Lung (tissue), 17 donors: ENCODE measurements at places on chromosomes 11 and 22. TPM values are rescaled to one million over a fixed set of nuclear protein-coding genes. Genes with fewer than 3 reads are reported as not detected.
A peak's percentile ranks its signal among the peaks of the same experiment; 100 is the strongest.

Gene MS4A12
- not detected for total RNA-seq

Gene CATSPER1
- not detected for total RNA-seq

Gene FJX1
- 2.9 TPM for total RNA-seq

Gene SCGB1D2
- total RNA-seq, result not detected

Gene PHETA2
- total RNA-seq, result 18.1 TPM

Gene TCP11L1
- 11.5 TPM for total RNA-seq

Gene HMBS
- 31.5 TPM for total RNA-seq

Gene USP2
- total RNA-seq, result 6.5 TPM

Gene ISX
- total RNA-seq, result not detected

Gene OR51B4
- total RNA-seq, result 1.9 TPM

GRCh38 chr11:79747406-79747805, 306.6 kb upstream of the TENM4 start:
- no peaks in the 10 kb centered on the region for H3K36me3 ChIP-seq
- H3K4me3 ChIP-seq, result no peak overlapping the region
- peak; percentile 23 for DNase-seq
- no peak overlapping the region for H3K27ac ChIP-seq

GRCh38 chr22:49962012-49962750, 1.6 kb downstream of the PIM3 start:
- H3K27ac ChIP-seq, result peak overlapping the region; percentile 93
- DNase-seq, result peak; percentile 88
- H3K4me1 ChIP-seq, result peaks cover 34% of the 10 kb centered on the region
- H3K27me3 ChIP-seq, result no peaks in the 10 kb centered on the region

- DNase-seq, result peak; percentile 81
- peak overlapping the region; percentile 74 for H3K27ac ChIP-seq
- H3K4me1 ChIP-seq, result peaks cover 35% of the 10 kb centered on the region
- H3K4me3 ChIP-seq, result no peak overlapping the region
Measured at GRCh38 chr11:119373921-119374631, 7.4 kb downstream of the USP2 start.

- H3K27ac ChIP-seq, result peak overlapping the region; percentile 82
- H3K4me1 ChIP-seq, result no peaks in the 10 kb centered on the region
- H3K27me3 ChIP-seq, result no peaks in the 10 kb centered on the region
- no peak overlapping the region for H3K4me3 ChIP-seq
Measured at GRCh38 chr22:38228873-38229740, 27.3 kb downstream of the MAFF start.

- no peak overlapping the region for H3K4me3 ChIP-seq
- DNase-seq, result peak; percentile 89
- H3K27me3 ChIP-seq, result no peaks in the 10 kb centered on the region
- no peaks in the 10 kb centered on the region for H3K4me1 ChIP-seq
Measured at GRCh38 chr22:42169055-42169469, 38.5 kb upstream of the CYP2D6 start.

DNA sequence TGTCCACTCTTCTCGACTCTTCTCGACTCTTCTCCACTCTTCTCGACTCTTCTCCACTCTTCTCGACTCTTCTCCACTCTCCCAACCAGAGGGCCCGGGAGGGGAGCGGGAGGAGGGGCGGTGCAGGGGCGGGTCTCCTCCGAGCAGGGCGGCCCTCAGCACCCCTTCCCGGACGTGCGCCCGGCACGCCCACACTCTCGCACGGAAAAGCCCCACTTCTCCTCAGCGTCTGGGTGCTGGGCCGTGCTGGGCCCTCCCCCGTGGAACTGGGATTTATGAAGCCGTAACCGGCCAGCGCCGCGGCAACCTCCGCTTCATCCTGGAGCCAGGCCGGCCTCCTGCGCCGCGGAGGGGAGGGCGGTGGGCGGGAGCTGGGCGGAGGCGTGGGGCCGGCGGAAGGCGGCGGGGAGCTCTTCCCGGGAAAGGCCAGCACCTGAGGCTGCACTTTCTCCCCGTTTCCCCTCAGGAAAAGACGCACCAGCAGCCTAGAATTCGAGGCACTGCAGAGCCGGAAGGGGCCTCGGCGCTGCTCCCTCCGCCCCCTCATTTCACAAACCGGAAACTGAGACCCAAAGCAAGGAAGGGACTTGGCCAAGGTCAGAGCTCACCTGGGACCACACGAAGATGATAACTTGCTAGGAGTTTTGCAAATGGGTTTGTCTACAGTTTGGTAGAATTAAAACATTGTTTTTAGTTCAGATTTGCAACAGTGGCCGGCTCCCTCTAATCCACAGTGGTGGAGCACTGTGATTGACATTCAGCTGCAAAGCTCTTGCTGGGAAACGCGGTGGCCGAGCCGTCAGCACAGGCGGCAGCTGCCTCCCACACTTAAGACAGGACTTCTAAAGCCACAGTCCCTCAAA, 31.6 kb upstream of the JAM3 start:
- H3K4me1 ChIP-seq, result peaks cover 4% of the 10 kb centered on the region
- DNase-seq, result peak; percentile 82
- H3K27me3 ChIP-seq, result no peaks in the 10 kb centered on the region

DNA sequence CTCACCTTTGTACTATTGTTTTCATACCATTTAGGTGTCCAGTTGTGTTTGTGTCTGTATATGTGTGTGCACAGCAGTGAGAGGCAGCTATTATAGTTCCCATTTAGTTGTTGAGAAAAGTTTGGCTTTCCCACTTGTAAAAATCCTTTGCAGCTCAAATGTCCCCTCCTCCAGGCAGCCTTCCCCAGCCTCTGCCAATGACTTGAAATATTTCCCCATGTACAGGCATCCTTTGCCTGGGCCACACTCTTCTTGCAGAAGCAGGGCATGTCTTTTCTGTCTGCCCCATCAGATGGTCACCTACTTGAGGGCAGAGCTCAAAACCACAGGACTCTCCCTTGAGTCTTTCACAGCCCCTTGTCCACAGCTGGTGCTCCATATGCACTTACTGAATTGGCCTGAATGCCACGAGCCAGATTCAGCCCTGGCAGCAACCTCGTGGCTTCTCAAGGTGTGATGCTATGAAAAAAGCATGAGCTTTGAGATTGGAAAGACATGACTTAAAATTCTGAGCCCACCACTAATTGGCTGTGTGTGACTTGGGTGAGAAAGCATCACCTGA, 39.3 kb downstream of the MYEOV start:
- no peak for DNase-seq
- no peaks in the 10 kb centered on the region for H3K4me1 ChIP-seq
- no peaks in the 10 kb centered on the region for H3K36me3 ChIP-seq
- no peak overlapping the region for H3K4me3 ChIP-seq
- no peak overlapping the region for H3K27ac ChIP-seq
- no peaks in the 10 kb centered on the region for H3K27me3 ChIP-seq

GRCh38 chr22:36913427-36914389, at the start of gene CSF2RB:
CSF2RB (plus strand) TSS chr22:36913628; CDS start chr22:36922208, 8,580 bp downstream.
- H3K27me3 ChIP-seq, result no peaks in the 10 kb centered on the region
- H3K4me1 ChIP-seq, result no peaks in the 10 kb centered on the region
- no peak within 1 kb of the TSS for H3K27ac ChIP-seq
- peak within 1 kb of the TSS; percentile 21 for H3K4me3 ChIP-seq

GRCh38 chr22:45891471-45891995, 85.4 kb downstream of the WNT7B start:
- no peak overlapping the region for H3K27ac ChIP-seq
- peak; percentile 13 for DNase-seq
- H3K27me3 ChIP-seq, result peaks cover 3% of the 10 kb centered on the region
- H3K4me3 ChIP-seq, result no peak overlapping the region

- H3K4me1 ChIP-seq, result peaks cover 30% of the 10 kb centered on the region
- H3K36me3 ChIP-seq, result peaks cover 3% of the 10 kb centered on the region
- DNase-seq, result no peak
- no peaks in the 10 kb centered on the region for H3K27me3 ChIP-seq
- H3K4me3 ChIP-seq, result no peak overlapping the region
Measured at GRCh38 chr11:75326439-75326810, 25.0 kb downstream of the ARRB1 start.

DNA sequence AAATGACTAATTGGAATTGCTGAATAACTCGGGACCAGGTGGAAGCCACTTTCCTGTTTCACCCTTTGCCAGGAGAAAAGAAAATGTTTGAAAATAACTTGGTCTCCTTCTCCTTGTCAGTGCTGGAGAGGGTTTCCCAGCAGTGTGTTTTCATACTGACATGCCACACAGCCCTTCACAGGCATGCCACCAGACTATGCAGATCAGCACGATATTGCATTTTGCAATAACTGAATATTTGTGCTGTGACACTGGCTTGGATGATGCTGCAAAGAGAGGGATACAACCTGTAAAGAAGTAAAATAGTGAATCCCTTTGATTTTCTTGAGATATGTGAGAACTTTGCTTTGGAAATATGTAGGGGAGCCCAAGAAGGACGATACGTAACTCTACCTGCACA, 200.0 kb upstream of the NAV2 start:
- H3K36me3 ChIP-seq, result no peaks in the 10 kb centered on the region
- DNase-seq, result no peak
- H3K4me1 ChIP-seq, result no peaks in the 10 kb centered on the region
- no peak overlapping the region for H3K27ac ChIP-seq
- H3K4me3 ChIP-seq, result no peak overlapping the region

GRCh38 chr11:131723088-131723487, 352.7 kb downstream of the NTM start:
- H3K36me3 ChIP-seq, result no peaks in the 10 kb centered on the region
- DNase-seq, result peak; percentile 49
- H3K4me1 ChIP-seq, result no peaks in the 10 kb centered on the region
- no peak overlapping the region for H3K27ac ChIP-seq
- no peaks in the 10 kb centered on the region for H3K27me3 ChIP-seq

DNA sequence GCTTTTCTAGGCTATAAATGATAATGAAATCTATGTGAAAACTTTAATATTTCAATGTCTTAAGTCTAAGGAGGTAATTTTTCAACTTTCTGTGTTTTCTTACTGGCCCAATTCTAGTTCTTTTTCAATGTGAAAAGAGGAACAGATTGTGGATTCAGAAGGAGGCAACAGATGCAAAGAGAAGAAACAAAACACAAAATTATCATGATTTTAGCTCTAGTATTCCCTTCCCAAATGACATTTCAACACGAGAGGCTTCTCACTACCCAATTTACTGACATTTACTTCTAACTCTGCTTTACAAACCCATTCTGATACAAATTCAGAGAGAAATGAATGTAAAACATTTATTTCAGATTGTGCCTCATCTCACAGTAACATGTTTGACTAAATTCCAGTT, 169.4 kb downstream of the WT1 start:
- no peaks in the 10 kb centered on the region for H3K36me3 ChIP-seq
- no peaks in the 10 kb centered on the region for H3K4me1 ChIP-seq
- no peaks in the 10 kb centered on the region for H3K27me3 ChIP-seq
- no peak overlapping the region for H3K4me3 ChIP-seq
- DNase-seq, result no peak

GRCh38 chr11:8003187-8003586, 16.1 kb downstream of the EIF3F start:
- peaks cover 6% of the 10 kb centered on the region for H3K36me3 ChIP-seq
- H3K27ac ChIP-seq, result no peak overlapping the region
- DNase-seq, result no peak
- no peak overlapping the region for H3K4me3 ChIP-seq
- no peaks in the 10 kb centered on the region for H3K27me3 ChIP-seq

DNA sequence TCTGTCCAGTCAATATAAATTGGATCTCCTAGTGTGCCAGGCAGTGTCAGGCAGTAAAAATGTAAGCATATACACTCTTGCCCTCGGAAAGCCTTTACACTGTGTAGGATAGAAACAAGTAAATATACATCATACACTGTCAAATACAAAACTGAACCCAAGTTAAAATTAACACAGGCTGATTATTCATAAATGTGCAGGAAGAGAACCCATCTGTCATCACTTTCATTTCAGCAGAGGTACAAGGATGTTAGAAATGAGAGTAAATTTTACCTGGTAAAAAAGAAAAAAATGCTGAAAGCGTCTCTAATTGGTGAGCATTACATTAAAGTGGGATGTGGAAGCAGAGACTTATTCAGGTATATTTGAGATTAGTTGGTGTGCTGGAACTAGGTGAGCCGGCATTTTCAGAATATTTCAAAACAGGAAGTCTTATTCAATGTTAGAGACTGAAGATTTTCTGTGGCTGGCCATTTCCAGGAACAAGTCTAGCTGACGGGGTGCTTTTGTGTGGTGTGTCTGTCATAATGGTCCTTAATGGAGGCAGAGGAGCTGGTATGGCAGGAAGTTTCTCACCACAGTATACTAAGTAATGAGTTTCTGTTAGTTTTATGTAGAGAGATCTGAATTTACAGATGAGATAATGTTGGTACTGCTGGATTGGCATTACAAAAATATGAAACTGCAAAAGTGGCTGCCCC, 192.6 kb downstream of the CASP12 start:
- no peak overlapping the region for H3K27ac ChIP-seq
- no peak for DNase-seq
- no peaks in the 10 kb centered on the region for H3K27me3 ChIP-seq

GRCh38 chr22:23580576-23581259, 628 bp upstream of the IGLL1 start:
- H3K36me3 ChIP-seq, result no peaks in the 10 kb centered on the region
- H3K27ac ChIP-seq, result no peak overlapping the region

DNA sequence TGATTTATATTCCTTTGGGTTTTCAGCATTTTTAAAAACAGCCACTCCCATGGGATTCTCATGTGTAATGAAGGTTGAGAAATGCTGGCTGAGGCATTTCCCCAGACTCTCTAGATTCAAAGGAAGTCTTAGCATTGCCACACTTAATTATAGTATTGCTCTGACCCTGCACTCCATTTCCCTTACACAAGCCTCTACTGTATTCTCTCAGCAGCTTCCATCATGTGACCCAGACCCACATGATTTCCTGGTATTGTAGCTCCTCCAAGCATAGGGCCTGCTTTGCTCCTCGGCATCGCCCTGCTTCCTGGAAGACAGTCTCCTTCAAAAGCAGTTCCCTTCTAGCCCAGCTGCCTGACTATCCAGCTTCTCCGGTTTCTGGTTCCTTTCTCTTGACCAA, 261.5 kb downstream of the LARGE1 start:
- H3K36me3 ChIP-seq, result no peaks in the 10 kb centered on the region
- peaks cover 13% of the 10 kb centered on the region for H3K4me1 ChIP-seq
- H3K27me3 ChIP-seq, result no peaks in the 10 kb centered on the region
- peak; percentile 72 for DNase-seq
- no peak overlapping the region for H3K27ac ChIP-seq

DNA sequence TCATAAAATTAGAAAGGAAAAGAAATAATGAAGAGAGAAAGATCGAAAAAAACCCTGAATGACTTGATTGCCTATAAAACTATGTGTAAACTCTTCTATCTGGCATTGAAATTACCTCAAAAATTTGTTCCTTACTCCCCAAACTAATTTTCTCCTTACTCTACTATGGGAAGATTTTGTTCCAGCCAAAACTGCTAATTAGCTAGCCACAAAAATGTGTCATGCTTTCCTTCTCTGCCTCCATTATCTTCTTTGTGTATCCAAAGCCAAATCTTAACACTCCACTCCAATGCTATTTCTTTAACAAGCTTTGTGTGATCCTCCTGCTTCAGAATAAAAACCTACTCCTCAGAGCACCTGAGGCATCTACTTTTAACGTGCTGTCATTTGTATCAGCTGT, 831.2 kb downstream of the METTL15 start:
- no peaks in the 10 kb centered on the region for H3K4me1 ChIP-seq
- no peak overlapping the region for H3K27ac ChIP-seq
- no peak overlapping the region for H3K4me3 ChIP-seq
- H3K27me3 ChIP-seq, result no peaks in the 10 kb centered on the region
- DNase-seq, result no peak
- no peaks in the 10 kb centered on the region for H3K36me3 ChIP-seq
